Esophagus squamous epithelium (tissue), 5 donors: ENCODE measurements at places on chromosomes 16 and 17.

GRCh38 chr17:35927714-35928113, 2.9 kb downstream of the RDM1 start:
- no peak for DNase-seq

DNA sequence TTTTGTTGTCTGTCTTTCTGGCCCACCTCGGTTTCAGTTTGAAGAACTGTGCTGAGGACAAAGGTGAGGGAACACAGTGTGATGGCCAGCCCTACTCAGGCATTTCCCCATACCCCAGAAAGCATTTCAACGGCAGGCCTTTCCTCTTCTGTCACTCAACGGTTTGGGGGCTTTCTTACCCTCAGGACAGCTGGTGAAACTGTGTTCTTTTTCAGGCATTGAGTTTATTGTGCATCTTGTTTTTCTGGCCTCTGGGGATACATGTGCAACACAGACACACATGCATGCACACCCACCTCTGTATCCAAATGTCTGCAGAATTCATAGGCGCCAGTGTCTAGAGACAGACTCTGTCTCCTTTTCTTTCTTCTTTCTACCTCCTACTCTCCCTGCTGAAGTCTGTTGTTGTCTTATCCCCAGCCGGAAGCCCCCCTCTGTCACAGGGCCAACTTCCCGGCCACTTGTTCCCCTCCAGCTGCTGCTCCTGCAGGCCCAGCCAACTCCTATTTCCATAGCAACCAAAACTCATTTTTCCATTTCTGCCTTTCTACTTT, 17.0 kb downstream of the CHD9 start:
- no peak for DNase-seq

GRCh38 chr16:49621241-49622083, 234.4 kb downstream of the ZNF423 start:
- no peak for DNase-seq

- DNase-seq, result no peak
Measured at GRCh38 chr17:81081222-81082176, 46.5 kb downstream of the BAIAP2 start.

DNA sequence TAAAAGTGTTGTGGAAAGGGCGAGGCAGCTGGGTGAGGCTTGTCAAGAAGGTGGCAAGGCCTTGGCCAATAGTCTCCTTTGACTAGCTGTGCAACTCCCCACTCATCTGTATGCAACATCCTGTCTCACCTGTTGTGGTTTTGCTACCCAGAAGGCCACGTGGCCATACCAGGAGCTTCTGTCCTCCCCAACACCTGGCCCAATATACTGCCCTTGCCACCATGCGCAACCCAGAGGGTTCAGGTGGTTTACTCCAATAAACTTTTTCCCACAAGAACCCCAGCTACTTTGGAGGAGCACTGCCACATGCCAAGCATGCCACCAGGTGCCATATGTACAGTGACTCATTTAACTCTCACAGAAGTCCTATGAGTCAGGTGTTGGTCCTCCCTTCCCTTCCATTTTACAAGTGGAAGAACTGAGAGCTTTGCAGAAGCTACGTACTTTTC, 10.2 kb downstream of the MYO19 start:
- DNase-seq, result no peak

GRCh38 chr16:57940382-57940966, 30.5 kb downstream of the CNGB1 start:
- DNase-seq, result no peak

- DNase-seq, result no peak
Measured at GRCh38 chr16:67116388-67117311, 6.9 kb downstream of the PHAF1 start.

- DNase-seq, result no peak
Measured at GRCh38 chr17:41322094-41322902, 6.8 kb upstream of the KRTAP17-1 start.

DNA sequence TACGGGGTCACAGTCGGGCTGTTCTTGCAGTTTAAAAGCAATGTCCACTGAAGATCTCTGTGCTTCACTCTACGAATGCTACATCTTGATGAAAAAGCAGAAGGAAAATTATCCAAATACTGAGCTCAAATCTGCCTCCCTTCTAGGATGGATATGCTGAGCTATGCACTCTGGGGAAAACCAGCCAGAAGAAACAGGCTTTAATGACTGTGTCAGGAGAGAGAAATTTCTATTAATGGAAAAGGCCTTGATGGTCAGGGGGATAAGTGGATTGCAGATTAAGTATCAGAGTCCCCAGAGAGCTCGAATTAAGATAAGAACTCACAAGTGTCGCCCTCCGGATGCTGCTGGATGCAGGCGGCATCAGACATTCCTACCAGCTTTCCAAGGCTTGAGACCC, 39.6 kb upstream of the RCVRN start:
- DNase-seq, result no peak

DNA sequence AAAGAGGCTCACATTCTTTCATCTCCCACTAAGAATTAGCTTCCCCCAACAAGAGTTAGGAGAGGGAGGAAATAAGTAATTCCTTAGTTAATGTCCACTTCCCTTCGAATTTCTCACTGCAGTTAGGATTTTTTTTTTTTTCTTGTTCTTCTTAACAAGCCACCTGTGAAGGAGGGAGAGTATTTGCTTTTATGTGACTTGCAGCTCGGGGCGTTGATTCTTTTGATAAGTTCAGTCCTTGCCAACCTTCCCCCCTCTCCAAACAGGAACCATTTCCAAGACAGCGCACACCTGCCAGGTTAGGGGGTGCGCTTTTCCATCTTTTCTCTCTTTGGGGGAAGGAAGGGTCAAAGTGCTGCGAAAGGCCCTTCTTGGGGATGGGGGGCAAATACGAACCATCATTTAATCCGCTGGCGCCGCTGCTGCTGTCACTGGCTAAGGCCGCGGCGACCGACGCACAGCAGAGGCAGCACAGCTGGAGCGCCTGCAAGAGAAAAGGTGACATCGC, 758 bp downstream of the ADAMTS18 start:
- no peak for DNase-seq
